ENCODE measurements at places on chromosomes 5 and 9.

- DNase-seq: peak; percentile 42
These were observed 2.9 kb upstream of the CSF2 start for GRCh38 chr5:132070460-132071337.

- no peak for DNase-seq
These were observed 105.3 kb downstream of the THBS4 start for GRCh38 chr5:80140496-80140895.

- peak; percentile 66 for DNase-seq
These were observed 784 bp downstream of the NLN start for GRCh38 chr5:65722575-65723403.

DNA sequence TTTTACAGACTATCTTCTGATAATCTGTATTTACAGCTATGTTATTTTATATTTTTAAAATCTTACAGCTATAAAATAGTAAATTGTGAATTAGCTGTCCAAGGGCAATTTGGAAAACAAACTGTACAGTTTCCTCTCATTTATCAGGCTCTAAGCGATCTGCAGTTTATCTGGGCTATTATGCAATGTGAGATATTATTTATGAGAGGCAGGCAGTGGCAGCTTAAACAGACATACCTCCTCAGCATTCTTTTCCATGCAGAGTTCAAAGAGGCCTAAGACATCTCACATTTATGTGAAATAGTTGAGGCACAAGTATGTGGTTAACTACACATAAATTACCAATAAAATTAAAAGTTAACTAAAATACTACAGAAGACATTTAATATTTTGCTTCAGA lies 10.2 kb downstream of the NIPSNAP3B start:
- DNase-seq: no peak

- peak; percentile 100 for DNase-seq
These were observed 109.4 kb downstream of the ANKRD55 start for GRCh38 chr5:56123531-56124243.

DNA sequence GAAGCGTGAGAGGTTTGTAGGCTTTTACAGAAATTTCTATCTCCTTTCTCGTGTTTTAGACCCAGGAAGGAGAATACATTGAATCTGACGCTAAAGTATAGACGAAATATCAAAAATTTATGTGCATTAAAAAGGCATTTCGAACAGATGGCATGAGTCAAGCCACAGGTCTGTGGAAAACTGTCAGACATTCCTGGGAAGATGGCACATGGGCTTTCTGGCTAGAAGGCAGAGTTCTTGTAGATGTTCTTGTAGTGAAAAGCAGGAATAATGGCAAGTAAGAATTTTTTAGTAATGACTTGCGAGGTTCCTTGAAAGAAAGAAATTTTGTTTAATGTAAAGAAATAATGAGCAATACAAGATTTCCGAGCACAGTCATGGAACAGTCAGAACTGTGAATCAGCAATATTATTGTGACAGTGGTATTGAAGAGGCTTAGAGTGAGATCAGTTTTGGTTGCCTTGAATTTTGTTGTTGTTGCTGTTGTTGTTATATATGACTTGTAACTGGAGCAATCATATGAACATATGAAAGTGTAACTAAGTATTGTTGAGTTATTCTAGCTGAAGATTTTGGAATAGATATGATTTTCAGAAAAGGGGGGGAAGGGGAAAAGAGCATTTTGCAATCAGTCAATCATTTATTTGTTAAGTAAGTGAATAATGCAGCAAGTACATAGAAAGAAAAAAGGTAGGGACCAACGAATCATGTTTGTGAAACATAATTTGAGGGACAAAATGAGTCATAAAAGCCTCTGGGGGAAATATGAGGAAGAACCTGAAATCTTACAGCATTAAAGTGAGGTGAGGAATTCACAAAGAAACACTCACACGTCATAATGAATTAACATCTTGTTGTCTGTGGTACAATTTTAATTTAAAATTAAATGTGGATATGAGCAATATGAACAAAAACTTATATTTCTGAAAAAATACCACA lies 339.0 kb upstream of the CTNND2 start:
- peak; percentile 23 for DNase-seq

GRCh38 chr9:90064248-90064647 lies 459.4 kb downstream of the GADD45G start:
- no peak for DNase-seq

DNA sequence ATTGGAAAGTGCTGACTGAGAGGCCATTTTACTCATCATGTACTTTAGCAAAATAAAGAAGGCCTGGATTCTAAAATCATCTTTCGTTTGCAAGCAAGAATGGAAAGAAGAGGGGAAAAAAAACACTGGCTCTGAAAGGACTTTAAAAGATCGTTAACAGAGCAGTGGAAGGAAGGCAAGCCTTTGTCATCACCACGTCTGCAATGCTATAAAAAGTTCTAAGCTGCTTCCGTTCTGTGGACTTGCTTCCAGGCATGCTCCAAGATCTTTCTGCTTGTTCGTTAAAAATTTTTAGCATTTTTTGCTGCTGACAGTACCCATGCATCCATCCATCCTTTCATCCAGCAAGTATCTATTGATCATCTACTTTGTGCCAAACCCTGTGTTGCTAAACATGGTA lies 226.5 kb downstream of the GABBR2 start:
- DNase-seq: peak; percentile 84

DNA sequence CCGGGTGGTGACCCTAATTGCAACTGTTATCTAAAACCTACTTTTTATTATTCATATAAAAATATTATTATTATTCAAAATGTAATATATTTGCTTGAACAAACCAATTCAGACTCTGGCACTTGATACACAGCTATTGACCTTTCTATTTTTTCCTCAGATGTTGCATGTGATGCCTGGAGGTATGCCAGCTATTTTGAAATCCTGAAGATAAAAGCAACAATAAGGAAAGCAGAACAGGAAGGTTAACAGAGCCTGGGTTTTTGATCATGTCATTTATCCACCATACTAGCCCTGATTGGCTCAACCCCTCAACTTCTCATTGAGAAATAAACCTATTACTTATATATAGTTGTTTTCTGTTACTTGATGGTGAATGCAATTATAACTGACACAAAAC lies 340.9 kb upstream of the KIF2A start:
- DNase-seq: peak; percentile 39

DNA sequence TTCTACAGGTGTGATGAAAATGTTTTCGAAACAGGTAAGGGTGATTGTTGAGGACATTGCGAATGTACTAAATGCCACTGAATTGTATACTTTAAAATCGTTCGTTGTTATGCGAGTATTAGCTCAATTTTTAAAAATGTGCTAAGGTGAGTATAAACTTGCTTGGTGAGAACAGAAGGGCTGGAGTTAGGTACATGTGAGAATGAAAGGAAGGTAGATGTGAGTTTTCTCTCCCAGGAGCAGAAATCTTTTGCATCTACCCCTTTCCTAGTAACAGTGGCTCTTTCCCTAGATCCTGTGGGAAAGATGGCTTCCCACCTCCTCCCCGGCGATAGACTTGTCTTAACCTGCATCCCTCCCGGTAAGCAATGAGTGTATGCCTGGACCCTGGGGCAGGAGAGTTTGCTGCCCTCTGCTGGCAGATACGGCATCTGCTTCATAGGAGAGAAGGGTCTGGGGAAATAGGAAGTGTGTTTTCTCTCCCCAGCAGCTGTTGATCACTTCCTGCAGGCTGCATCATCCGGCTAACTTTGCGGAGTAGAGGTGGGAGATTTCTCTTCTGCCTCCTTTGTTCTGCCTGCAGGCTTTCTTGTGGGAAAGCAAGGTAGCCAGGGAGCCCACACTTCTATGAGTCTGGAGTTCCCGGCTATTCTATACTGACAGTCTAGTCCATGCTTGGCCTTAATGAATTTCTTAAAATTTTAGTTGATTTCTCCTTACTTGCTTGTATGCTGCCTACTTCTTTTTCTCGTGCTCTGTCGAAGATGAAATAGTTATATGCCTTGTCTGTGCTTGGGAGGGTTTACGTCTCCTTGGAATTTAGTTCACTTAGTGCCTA lies 373.3 kb upstream of the SEMA6A start:
- peak; percentile 33 for DNase-seq

GRCh38 chr5:116572350-116573278 lies 2.0 kb downstream of the SEMA6A start:
- DNase-seq: no peak

DNA sequence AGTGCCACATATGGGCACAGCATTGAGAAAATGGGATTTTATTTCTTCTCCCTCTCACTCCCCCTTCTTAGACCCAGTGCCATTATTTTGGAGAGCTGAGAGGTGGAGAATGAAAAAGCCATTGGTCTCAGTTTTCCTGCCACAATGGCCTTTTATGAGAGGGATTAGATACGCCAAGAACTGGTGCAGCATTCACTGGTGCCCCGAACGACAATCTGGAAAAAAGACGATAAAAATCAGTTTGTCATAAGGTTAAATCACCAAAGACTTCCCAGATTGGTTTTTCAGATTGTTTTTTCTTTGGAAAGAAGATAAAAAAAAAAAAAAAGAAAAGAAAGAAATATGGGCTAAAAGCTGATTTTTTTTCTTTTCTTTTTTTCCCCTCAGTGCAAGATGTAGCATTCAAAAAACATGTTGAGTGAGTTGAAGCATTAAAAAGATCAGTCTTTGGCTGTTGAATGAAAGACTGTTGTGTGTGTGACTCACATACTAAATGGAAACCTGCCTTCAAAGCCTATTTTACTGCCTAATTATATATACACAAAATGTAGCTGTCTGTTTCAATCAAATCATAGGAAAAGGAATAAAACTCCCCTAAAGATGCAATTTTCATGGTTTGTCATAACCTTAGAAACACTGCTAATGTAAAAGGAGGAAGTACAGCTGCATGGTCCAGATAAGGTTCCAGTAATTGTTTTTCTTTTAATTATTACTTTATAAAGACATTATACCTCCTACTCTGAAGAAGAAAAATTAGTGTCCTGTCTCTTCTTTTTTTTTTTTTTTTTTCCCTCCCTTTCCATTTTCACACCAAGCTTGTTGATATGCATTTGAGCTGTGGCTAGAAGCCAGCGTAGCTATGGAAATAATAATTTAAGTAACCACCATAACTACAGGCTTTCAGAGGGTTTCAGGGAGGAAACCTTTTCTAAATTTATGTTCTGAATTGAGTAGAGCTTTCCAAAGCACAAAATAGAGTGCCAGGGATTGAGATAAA lies 27.2 kb upstream of the ZNF608 start:
- no peak for DNase-seq

DNA sequence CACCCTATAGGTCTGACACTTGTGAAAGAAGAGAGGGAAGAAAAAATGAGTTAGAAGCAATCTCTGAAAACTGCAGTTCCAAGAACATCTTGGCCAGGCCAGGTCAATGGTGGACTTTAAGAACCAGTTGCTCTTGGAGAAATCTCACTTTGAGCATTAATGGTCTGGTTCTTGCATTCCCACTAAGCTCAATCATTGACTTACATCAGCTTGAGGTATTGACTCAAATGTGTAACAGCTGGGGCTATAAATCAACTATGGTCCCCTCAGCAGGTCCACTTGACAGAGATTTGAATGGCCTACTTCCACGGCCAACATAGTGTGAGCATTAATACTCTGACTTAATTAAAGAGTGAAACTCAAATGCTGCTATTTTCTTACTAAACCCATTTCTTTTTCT lies 357.8 kb upstream of the RGMB start:
- peak; percentile 42 for DNase-seq
